Stimulated activated CD4-positive, alpha-beta T cell treated with anti-CD3 and anti-CD28 coated beads, Interleukin-4, amount 100 ng/mL, for 1 hour (primary cell): ENCODE measurements at places on chromosomes 12 and 14.

- no peak for DNase-seq
Observed at GRCh38 chr12:131713349-131713748, 2.5 kb downstream of the SFSWAP start.

- no peak for DNase-seq
Observed at GRCh38 chr12:6345319-6346091, 3.6 kb upstream of the TNFRSF1A start.

DNA sequence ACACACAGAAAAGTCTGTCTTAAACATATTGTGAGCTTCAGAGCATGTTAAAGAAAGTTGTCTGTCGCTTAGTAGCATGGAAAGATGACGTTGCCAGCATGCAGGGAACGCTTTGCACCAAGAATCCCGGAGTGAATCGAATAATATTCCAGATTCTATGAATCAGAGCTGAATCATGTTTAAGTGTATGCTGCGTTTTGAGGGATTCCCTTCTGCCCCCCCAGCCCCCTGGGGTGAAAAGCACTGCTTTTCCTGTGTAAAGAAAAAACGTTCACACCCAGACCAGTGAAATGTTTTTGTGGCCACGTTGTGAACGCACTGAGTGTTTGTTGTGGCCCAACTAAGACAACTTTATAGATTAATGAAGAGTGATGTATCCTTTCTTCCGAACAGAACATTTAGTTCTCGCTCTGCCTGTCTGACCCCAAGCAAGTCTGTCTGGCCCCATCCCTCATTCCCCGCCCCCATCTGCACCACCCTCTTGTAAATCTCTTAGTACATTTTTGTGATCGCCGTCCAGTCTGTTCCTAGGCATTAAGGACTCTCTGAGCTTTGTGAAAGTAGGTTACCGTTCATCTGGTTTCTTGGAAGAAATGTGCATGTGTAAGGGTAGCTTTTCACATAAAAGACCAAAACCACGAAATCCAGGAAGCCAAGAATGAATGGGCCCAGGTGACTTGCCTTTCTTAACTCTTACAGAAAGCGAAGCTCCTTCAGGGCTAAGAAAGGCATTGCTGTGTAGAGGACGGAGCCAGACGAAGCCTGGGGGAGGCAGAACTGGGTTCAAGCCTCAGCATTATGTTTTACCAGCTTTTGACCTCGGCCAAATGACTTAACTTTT lies 103.0 kb downstream of the SAMD4A start:
- DNase-seq: no peak

DNA sequence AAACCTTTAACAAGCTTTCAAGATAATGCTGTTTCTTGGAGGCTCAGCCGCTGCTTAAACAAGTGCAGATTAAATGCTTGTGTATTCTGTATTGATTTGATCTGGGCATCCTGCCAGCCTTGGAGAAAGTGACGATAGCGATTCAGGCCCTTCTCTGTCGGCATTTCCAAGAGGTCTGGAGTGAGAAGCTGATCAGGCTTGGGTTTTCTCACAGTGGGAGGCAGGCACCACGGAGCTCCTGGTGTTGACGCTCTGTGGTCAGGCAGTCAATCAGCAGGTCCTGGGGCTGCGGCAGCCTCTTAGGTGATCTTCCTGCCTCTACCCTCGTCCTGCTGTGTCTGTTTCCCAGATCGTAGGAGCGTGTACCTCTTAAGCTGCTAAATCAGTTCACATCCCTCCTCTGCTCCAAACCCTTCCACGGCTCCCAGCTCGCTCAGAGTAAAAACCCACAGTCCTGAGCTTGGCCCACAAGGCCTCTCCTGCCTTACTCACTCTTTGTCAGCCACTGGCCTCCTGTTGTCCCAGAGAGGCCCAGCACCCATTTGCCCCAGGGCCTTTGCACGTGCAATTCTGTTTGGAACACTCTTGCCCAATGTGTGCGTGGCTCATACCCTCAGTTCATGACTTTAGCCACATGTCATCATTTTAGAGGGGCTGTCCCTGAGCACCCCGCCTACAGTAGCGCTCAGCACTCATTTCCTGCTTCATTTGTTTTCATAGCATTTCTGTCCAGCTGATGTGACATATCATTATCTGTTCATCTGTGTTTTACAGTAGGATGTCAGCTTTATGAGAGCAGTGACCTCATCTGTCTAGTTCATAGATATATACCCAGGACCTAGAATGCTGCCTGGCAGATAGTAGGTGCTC lies 155.4 kb downstream of the AACS start:
- no peak for DNase-seq

DNA sequence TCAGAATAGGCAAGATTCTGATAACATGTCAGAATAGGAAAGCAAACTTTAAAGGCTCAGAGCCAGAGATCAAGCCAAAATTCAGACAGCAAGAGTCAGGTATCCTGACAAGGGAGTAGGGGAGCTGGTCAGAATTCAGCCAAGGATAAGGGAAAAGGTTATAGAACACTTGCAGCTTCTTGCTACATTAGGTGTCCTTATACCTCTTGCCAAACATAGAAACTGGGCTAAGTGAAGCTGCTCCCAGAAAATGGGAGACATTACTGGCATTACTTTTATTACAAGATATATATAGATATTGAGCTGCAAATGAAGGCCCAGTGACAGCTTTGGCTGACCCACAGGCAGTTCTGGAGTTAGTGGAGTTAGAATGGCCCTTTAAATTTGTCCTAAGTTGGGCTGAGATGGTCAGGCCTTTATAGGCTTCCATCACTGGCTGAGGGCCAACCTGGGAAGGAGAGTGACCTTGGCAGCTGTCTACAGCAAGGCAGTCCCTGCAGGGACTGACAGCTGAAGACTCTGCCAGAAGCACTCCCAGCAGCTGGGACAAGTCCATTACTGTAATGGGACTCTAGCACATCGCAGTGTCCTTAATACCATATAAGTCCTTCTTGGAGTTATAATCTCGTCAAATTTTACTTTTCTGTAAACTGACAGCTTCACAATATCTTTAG lies 83.0 kb downstream of the LRRC9 start:
- DNase-seq: no peak

GRCh38 chr12:27359578-27360340 lies 27.1 kb downstream of the BMAL2 start:
- DNase-seq: no peak

DNA sequence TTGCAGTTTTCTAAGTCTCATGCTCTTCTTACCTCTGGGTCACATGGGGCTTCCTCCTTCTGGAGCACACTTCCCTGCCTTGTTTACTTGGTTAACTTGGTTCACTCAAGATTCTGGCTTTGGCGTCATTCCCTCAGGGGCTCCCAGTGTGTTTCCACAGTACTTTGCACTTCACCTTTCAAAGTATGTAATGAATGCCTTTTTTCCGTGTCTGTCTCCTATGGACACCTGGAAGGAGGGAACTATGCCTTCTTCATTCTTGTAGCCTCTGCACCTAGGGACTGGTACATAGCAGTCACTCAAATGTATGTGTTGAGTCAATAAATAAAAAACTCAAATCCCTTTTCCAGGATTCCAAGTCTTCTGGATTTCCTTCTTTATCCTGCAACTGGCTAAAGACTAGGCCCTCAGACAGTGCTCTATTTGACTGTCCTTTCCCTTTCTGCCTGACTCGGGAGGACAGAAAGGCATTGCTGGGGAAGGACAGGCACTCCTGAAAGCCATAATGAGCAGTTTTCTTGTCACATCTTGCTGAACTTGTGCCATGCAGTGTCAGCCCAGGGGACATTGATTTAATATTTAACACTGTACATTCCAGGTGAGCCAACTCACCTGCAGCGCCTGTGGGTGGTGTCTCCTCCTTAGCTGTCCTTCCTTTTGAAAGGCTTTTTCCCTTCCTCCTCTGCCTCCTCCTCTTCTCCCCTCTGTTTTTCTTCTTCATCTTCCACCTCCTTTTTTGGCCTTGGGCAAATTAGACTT lies 12.8 kb downstream of the MYRFL start:
- no peak for DNase-seq

DNA sequence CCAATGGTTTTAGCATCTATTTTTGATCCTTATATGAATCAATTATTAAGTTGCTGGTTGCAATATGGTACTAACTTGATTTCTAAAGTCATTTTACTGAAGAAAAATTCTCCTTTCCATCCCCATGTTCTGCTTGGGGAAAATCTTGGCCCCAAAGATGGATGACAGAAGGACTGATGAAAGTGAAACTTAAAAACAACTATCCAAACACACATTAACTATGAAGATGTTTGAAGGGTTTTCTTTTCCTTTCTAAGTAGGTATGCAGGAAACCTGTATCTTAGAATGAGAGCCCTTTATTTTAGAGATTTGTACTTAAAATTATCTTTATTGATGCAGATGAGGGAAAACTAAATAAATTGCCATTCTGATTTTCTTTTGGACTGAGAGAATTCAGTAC lies 5.9 kb downstream of the C12orf71 start:
- no peak for DNase-seq

GRCh38 chr14:77120771-77121743 lies 20.5 kb downstream of the ZDHHC22 start:
- no peak for DNase-seq

DNA sequence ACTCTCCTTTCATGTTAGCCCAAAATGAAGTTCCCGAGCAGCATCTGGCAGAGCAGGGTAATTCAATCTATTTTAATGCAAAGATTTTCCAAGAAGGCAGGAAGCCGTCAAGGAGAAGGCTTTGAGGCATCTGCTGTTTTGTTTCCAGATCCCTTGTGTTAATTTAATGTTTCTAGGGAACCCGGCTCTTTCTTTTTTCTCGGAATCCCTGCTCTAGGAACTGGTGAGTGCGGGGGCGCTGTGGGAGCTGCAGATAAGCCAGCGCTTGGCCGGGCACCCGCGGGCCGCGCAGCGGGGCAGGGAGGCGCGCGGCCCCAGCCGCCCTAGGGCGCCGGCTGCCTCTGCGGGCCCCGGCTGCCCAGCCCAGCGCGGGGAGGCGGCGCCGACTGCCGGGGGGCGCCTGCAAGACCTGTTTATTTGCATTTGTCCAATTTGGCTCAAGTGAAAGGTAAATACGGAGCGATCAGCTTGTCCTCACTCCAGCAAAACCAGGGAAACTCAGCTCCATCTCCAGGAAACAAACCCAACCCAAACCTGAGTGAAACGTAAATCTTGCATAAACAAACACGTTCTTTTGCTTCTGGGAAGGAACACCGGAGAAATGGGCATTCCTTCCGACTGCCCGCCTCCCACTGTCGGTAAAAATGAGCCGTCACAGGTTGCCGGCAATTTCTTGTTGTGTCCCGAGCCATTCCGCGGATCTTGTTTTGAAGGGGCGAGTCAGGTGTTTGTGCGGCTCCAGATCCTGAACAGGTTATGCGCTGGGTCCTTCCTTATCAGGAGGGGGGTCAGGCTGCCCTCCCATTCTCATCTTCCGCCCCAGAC lies 65.1 kb downstream of the CRADD start:
- DNase-seq: peak; percentile 52

DNA sequence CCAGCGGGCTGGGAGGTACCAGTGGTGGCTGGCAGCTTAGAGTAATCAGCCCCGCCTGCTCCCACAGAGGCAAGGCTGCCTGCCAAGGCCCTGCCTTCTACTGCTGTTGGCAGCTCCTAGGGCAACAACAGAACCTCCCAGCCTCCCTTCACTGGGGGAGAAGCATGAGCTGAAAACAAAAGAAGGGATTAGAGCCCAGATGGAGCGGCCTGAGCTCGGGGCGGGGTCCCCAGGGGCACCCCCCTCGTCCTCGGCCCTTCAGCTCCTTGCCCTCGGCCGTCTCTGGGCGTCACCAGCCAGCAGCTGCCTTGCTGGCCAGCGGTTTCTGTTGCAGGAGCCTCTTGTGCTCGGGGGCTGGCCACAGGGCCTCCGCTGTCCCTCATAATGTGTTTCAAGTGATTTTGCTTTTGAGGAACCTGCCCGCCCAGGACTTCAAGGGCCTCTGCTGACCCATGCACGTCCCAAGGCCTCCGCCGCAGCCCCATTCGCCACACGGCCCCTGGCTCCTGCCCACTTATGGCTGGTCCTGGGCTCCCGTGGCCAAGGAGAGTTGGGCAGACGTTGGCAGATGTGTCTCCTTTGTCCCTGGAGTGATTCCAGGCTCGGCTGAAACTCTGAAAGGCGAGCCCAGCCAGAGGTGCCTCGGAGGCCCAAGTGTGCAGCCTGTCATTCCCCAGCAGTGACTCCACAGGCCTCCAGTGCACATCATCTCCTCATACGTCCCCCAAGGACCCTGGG lies 49.7 kb downstream of the PSMA6 start:
- peak; percentile 14 for DNase-seq

- DNase-seq: no peak
Observed at GRCh38 chr12:59895166-59895775, 299.4 kb downstream of the SLC16A7 start.

- DNase-seq: no peak
Observed at GRCh38 chr14:106346084-106346483, 819.7 kb downstream of the TMEM121 start.

- DNase-seq: no peak
Observed at GRCh38 chr14:95250936-95251335, 68.8 kb downstream of the CLMN start.

DNA sequence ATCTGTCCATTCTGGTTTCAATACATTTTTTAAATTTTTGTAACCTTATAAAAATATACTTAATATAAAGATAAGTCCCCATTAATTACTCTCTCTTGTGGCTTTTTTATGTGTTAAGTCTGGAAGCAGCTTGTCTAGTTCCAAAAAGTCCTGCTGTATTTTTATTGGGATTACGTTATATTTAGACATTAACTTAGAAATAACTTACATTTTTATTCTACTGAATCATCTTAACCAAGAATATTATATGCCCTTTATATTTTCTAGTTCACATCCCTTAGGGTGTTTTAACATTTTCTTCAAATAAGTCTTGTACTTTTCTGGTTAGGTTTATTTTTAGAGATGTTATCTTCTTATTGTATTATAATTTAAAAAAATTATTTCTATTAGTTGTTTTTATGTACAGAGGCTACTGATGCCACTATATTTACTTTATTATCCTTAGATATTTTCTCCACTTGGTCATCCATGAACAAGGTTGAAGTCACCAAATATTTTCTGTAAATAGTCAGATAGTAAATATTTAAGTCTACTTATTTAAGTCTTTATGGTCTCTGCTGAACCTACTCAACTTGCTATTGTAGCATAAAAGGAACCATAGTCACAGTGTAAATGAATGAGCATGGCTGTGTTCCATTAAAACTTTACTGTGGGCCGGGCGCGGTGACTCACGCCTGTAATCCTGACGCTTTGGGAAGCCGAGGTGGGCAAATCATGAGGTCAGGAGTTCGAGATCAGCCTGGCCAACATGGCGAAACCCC lies 132.4 kb upstream of the NEDD1 start:
- DNase-seq: no peak

GRCh38 chr12:105943525-105943924 lies 195.2 kb downstream of the NUAK1 start:
- no peak for DNase-seq

GRCh38 chr14:28867571-28867970 lies 101.0 kb downstream of the FOXG1 start:
- DNase-seq: no peak

GRCh38 chr12:48592591-48593086 lies 22.8 kb upstream of the LALBA start:
- DNase-seq: no peak

DNA sequence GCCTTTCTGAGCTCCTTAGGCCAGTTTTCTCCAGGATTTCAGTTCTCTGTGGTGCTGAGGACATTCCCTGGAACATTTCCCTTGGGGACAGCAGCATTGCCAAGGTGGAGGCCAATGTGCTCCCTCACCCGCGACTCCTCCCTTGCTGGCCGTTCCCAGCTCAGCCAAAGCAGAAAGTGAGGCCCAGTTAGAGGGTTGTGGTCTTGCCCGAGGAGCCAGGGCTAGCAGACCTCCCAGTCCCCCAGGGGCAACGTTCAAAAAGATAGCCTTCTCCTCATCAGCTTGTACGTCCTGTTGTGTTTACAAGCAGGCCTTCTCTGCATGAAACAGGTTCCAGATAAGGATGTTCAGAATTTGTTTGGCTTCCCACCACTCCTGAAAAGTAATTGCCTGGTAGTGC lies 78.4 kb downstream of the SSPN start:
- no peak for DNase-seq

- no peak for DNase-seq
Observed at GRCh38 chr12:93777254-93777653, 100.1 kb downstream of the CRADD start.
